ENCODE measurements at places on chromosomes 6 and 20.

DNA sequence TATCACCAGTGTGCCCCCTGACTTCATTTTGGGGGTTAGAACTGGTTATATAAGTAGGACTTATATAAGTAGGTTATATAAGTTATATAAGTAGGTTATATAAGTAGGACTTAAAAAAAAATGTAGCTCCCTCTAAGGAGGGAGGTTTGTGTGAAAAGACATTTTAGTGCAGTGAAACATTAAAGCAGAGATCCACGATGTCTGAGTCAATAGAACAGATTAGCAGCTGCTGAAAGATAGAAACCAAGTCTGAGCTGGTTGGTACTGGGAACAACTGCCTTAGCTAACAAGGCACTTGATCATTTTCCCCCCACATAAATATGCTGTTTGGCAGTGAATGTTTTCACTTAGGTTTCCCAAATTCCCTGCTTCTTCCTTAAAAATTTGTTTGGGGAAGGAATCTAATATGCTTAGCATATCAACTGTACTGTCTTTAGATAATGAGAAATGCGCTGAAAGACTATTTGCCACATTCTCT is 2.1 kb upstream of the RPS12 start:
- DNase-seq = peak; percentile 26

- DNase-seq = no peak
These were observed 395.7 kb downstream of the ZFAND3 start for GRCh38 chr6:38215225-38215624.

GRCh38 chr6:107118976-107119375 is 3.7 kb upstream of the BEND3 start:
- DNase-seq = peak; percentile 40

DNA sequence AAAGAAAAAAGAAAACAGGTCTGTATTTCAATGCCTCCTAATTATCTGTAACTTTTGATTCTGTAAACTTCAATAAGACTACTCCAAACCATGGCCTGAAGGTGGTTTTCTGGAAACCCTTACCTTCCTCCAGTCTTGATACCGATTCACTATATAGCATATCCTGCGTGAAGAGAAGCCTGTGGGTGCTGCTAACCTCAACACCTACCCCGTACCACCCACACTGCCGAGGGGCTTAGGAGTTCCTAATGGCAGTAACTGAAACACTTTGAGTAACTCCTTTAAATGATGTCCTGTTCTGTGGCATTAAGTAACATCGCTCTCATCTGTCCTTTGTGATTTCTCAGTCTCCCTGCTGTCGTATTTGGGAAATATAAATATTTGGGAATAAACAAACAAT is 104.5 kb upstream of the CARMIL1 start:
- DNase-seq = no peak

DNA sequence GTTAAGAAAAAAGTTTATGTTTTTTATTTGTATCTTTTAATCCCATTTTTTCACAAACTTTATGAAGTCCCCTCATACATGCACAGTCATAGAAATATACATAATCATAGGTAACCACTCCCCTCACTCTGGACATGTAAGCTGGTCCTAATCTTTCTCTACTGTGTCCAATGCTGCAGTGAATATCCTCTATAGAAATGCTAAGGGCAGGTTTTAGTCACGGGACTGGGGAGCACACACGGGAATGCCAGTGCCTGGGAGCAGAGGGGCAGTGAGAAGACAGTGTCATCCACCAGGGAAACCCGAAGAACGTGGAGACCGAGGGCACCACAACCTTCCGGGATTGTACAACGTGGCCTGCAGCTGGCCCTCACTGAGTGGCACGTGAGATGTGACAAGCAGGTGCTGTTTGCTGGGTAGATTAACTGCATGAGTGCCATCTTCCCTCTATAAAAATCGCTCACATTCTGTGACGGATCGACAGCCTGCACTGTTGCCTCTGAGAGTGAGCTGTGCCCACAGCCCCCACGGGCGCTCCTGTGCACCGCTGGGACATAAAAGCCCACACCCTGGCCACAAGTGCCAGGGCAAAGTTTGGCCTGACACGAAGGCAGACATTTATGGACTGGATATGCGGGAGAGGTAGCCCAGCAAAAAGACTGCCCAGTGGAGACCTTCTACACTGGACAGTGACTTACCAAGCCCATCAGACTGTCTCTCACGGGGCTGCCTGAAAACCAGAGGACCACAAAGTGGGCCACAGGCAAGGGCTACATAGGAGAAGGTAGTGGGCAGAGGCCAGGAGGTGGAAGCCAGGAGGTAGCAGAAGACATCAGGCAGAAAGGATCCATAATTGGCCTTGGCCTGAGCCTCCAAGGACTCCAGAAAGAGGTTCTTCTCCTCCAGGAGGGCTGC is 63.2 kb downstream of the FGD2 start:
- no peak for DNase-seq

- no peak for DNase-seq
These were observed 12.1 kb downstream of the PTCHD4 start for GRCh38 chr6:48098923-48099322.

- DNase-seq = peak; percentile 12
These were observed 82.2 kb downstream of the CDYL start for GRCh38 chr6:4858194-4859015.

GRCh38 chr20:52425701-52426100 is 234.1 kb upstream of the ZFP64 start:
- no peak for DNase-seq

GRCh38 chr20:48983423-48984400 is 62.2 kb downstream of the ARFGEF2 start:
- DNase-seq = no peak

DNA sequence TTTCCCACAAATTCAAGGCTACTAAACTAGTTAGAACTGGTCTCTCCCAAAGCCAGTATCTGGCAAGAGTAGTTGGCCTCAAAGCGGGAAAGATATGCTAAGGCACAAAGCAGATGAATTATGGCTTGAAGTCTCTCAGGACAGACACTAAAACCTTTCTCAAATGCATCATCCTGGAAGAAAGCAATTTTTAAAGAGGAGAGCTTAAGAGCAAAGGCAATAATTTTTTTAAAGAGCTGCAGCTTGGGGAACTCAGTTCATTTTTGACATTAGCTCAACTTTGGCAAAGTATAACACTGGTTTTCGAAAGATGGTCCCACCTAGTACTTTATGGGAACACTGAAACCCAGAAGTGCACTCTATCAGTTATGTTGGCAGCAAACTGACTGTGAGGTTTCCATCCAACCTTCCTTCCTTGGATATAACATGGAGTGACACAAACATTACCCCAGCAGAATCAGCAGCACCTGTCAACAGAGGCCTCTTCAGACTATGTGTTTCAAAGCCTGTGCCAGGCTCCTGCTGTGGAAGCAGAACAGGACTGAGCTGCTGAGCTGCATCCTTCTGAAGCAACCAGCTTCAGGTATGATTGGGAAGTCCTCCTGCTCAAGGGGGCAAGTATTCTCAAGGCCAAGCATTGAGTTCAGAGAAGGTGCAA is 852.3 kb upstream of the HS3ST5 start:
- no peak for DNase-seq

GRCh38 chr20:896501-897025 is 19.6 kb downstream of the ANGPT4 start:
- no peak for DNase-seq

DNA sequence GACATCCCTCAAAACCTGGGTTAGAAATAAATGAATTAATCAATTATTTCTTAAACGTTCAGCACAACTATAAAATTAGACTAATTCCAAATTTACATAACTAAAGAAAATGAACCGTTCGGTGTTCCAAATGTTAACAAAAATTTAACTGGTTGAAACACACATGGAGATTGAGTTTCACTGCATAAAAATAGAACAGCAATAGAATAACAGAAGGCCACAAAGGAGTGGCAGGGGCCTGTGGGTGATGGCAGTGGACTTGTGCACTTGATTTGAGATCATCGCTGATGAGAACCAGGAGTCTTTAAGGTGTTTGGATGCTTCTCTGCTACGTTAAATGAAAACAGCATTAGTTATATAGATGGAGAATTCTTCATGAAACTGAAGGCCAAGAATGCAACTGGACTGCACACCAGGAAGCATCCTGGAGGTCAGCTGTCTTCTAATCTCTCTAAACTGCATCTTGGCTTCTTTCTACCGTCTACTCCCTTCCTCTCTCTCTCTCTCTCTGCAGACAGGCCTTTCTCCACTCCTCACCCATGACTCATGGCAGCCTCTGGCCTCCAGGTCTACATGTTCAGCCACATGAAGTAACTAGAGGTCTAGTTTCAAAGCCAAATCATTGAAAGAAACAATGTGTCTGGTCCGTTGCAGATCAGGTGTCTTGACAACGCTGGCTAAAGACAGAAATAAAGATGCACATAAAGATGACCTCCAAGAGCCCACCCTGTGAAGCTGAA is 111.3 kb downstream of the SIM1 start:
- no peak for DNase-seq

- no peak for DNase-seq
These were observed 293.0 kb downstream of the PHF3 start for GRCh38 chr6:63928613-63929012.

DNA sequence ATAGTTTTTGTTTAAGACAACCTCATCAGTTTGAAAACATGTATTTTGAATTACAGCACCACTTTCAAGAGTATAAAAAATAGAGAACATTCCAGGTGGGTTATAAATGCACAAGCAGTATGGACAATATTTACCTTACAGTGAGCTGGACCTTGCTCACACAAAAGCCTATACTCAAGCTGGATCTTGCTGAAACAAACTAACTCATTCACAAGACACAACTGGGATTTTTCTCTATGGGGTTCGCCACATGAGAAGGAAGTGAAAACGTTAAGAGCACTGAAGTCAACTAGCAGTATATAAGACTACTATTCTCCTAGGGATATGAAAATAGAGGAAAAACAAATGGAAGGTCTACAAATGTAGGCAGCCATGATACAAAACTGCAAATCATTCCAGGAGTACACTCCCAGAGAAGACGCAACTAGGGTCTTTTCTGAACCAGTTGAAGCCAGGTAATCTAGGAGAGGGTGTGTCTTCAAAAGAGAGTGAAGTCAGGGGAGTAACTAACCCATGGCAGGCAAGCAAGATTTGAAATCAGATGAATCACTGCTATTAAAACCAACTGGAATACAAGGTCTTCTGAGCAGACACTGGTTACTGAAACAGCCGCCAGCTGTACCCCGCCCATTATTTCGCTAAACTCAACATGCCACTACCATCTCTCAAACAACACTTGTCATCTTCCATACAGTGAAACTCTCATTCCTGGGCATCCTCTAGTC is 26.5 kb downstream of the STAU1 start:
- no peak for DNase-seq

- DNase-seq = no peak
These were observed 2.4 kb upstream of the GCLC start for GRCh38 chr6:53547166-53547810.

DNA sequence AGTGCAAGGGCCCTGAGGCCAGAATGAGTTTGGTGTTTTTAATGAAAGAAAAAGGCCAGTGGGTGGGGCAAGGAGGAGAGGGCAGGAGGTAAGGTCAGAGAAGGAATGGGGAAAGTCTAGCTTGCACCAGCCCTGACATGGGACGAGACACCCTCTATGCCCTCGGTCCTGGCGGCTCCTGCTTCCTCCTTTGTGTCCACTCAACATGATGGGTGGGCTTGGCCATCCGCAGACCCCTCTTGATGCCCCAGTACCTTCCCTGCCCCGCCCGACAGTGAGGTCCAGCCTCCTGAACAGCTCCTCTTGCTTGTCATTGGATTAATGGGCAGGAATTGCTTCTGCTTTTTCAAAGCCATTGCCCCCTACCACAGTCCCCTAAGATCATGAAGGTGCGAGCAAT is 33.6 kb upstream of the ANGPT4 start:
- no peak for DNase-seq

DNA sequence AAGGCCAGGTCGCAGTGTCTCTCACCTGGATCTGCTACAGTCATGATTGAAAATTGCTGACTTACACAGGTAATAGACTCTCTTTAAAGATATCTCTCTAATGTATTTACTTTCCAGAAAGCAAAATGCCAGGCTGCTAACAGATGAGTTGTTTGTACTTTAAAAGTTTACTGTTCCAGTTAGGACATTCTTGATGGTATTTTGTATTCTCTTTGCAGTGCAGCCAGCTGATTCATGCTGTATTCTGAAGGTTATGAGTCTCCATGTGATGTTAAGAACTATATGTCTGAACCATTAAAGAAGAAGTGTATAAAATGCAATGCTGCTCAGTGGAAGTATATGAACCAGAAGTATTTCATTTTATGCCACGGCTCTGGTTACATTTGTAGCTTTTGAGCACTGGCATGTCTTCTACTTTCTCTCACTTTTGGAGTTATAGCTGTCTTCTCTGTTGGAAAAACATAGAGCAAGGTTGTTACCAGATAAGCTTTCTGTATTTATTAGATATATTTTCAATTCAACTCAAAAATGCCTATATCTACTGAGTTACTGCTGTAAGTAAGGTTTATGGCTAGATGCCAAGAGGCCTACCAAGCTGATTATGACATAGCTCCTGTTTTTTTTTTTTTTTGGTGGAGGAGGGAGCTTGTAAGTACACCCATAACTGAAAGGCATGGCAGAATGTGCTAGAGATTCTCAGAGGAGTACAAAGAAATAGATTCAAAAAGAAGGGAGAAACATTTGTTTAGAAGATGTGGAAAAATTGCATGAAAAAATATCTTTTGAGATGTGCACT is 130.5 kb upstream of the MAN1A1 start:
- no peak for DNase-seq

- no peak for DNase-seq
These were observed 74.8 kb upstream of the MBOAT1 start for GRCh38 chr6:20286968-20287565.

- DNase-seq = no peak
These were observed 138.4 kb downstream of the EYA2 start for GRCh38 chr20:47032933-47033578.

GRCh38 chr6:16473908-16474771 is 235.8 kb downstream of the GMPR start:
- DNase-seq = no peak

- DNase-seq = no peak
These were observed 41.8 kb downstream of the SRC start for GRCh38 chr20:37387519-37388269.

DNA sequence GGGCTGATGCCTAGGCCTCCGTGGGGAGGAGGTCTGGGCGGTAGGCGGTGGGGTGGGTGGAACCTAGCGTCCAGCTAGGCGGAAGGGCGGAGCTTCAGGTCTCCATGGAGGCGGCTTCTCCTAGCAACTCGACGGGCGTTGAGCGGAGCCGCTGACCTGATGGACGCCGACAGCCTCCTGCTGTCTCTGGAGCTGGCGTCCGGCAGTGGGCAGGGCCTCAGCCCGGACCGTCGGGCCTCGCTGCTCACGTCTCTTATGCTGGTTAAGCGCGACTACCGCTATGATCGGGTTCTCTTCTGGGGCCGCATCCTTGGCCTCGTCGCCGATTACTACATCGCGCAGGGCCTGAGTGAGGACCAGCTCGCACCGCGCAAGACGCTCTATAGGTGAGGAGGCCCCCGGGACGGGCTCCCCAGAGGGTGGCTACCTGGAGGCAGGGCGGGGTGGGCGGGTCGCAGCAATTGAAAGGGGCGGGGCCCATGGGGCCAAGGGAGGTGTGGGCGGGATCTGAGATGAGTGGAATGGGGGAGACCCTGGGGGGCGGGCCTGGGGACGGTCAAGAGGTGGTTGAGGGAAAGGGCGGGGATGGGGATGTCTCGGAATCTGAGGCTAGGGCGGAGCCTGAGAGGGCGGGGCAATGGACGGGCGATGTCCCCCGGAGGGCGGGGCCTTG is at the start of gene RSPH9:
TSS of gene RSPH9 (plus strand) at position 97 of the 673 bp plus-strand sequence. CDS start at position 160, 63 bp downstream.
- DNase-seq = no peak

Data from Kasumi-1 (cell line).